ENCODE measurements at places on chromosomes 16 and 17.

- no peak for DNase-seq
These were observed 63.6 kb downstream of the TNFRSF13B start for GRCh38 chr17:16908273-16908672.

DNA sequence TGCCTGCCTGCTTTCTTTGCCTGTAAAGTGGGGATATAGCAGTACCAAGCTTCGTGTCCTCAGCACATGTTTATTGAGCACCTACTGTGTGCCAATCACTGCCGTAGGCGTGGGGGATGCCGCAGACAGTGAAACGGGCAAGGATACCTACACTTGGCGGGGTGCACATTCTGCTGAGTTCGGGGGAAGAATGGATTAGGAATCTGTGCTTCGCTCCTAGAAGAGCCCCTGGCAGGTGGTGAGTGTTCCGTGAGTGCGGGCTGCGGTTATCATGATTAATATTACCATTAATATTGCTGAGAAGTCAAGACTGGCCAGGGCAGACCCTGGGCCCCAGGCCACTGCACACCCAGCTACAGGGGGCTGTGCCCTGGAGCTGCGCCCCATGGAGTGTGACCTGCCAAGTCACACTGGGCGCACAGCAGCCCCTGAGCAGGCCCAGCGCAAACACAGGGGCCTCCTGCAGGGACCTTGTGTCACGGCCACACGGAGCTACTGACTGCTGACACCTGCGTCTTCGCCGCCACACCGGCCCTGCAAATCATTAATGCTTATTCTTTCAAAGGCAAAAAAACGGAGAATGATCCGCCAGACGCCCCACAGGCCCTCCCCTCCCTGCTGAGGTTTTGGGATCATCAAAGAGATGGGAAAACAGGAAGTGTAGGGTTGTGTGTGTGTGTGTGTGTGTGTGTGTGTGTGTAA is 213.4 kb upstream of the GSE1 start:
- no peak for DNase-seq

DNA sequence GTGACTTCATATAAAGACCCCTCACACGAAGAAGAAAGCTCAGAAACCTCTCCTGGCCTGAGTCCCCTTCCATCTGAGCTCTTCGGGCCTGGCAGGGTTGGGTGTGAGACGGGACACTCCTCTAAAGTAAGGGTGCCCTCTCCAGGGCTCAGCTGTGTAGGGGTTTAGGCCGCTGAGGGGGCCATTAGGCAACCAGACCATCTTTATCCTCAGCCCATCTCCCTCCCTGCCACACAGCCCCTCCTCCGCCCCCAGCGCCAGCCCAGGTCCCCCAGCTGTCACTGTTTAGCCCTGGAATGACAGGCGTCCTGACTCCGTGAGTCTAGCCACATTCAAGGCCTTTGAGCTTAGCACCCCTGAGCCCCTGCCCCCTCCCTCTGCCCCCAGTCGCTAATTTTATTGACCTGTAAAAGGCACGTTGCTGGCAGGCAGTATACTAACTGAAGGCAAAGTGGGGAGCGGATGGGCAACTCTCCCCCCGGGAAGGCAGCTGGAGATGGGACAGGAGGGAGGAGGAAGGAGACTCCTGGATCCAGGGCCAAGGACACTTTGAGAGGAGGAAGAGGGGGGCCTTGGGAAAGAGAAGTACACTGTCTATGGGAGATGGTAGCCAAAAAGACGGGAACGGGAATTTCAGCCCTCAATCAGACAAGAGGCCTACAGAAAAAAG is 592 bp upstream of the ZNF385C start:
- no peak for DNase-seq

- no peak for DNase-seq
These were observed 29.6 kb downstream of the GSG1L start for GRCh38 chr16:28033870-28034269.

- peak; percentile 80 for DNase-seq
These were observed 14.0 kb downstream of the UBALD2 start for GRCh38 chr17:76278952-76279741.

GRCh38 chr17:68207651-68208253 is 40.1 kb upstream of the AMZ2 start:
- DNase-seq: no peak

DNA sequence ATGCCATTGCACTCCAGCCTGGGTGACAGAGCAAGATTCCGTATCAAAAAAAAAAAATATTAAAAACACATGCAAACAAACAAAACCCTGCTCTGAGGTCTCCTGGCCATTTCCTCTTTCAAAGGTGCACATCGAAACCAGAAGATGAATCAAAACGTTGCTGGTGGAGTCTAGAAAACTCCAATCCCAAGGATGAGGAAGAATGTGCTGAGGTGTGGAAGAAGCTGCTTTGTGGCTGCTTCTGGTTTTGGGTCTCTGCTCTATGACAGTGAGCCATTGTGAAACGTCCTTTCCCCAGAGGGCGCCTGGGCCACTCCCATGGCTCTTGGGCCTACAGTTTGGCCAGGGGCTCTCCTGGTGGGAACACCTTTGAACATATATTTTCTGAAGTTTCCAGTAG is 112.6 kb downstream of the IRF8 start:
- DNase-seq: no peak

DNA sequence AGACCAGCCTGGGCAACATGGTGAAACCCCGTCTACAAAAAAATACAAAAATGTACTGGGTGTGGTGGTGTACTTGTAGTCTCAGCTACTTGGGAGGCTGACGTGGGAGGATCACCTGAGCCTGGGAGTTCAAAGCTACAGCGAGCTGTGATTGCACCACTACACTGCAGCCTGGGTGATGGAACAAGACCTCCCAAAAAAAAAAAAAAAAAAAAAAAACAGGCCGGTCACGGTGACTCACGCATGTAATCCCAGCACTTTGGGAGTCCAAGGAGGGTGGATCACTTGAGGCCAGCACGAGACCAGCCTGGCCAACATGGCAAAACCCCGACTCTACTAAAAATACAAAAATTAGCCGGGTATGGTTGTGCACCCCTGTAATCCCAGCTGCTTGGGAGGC is 12.7 kb upstream of the APPBP2 start:
- DNase-seq: no peak

- DNase-seq: no peak
These were observed 29.9 kb downstream of the BAIAP2 start for GRCh38 chr17:81064678-81065475.

GRCh38 chr16:50957056-50957455 is 194.0 kb downstream of the SALL1 start:
- DNase-seq: no peak

DNA sequence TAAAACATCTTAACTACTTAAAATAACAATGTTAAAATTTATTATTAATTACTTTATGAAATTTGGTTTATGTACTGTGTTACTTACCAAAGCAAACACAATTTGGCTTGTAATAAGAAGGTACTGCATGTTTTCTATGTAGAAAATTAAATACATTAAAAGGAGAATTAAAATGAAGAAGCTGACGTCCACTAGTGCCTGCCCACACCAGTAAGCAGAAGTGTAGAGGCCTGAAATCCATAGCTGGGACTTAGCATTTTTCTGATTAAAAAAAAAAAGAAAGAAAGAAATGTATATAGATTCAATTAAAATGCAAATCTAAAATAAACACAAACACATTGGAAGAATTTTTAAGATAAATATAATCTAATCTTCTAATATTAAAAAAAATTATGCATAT is 35.8 kb upstream of the ABCA9 start:
- no peak for DNase-seq

GRCh38 chr16:72847187-72848027 is 200.5 kb downstream of the ZFHX3 start:
- no peak for DNase-seq

DNA sequence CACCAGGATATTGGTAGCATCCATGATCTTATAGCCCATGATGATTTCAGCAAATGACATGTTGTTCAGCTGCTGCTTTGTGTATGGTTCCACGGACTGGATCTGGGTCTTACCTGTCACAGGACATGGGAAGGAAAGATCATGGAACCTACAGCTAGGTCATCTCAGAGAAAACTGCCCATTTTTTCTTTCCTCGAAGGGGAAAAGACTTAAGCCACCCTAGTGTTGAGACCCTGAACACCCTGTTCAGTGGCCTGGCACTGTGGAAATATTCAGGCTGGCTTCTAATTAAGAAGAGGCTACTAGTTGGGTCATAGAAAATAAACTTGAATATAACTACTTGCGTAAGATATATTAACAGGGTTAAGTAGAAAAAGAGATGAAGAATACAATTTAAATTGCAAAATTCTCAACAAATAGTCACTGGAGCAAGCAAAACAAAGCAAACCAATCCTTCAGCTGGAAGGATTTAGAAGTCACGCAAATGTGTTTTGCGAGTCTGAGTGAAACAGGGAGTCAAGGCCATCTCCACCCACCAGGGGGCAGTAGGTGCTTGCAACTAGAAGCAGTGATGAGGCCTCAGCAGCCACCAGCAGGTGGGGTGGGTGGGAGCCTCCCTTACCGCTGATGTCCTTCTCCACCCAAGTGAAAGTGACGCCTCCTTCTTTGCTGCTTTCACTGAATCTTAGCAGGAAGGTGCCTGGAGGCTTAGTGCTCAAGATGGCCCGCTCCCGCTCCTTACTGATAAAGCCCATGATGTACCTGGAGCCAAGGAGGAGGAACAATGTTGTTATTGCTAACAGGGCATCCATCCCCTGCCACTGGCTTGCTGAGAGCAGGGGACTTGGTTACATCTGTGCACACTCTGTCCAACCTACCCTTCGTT is 34.3 kb downstream of the STAT5A start:
- peak; percentile 90 for DNase-seq

DNA sequence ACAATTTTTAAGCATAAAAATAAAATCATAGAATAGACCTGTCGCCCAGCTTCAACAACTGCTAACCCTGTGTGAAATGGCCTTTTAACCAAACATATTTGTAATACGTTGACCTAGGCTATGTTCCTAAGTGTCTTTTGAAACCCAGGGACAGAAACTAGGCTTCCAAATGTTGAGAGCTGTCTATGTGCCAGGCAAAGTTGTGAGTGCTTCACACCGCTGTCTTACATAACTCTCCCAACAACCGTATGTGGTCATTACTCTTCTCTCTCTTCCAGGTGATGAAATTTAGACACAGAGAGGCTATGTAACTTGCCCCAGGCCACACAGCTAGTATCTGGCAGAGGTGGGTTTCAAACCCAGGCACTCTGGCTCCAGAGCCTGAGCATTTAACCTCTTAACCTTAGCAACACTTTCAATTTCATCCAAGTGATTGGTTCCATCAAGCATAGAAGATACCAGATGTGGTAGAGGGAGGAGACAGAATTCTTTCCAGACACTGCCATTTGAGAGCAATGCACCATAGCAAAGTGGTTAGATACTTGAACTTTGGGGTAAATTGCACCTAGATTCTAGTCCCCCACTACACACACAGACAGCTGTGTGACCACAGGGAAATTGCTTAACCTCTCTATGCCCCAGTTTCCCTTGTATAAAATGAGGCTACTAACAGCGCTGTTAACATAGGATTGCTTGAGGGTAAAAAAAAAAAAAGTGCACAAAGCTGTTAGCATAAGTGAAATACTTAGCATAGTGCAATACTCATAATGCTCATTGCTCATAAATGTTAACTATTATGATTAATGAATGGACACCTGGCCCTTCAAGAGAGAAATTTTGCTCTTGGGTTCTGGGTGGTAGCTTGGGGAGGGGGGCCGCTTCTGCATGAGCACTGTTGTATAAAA is 160.6 kb downstream of the IRX3 start:
- no peak for DNase-seq

GRCh38 chr16:19912455-19913339 is 28.0 kb upstream of the GPRC5B start:
- DNase-seq: no peak

DNA sequence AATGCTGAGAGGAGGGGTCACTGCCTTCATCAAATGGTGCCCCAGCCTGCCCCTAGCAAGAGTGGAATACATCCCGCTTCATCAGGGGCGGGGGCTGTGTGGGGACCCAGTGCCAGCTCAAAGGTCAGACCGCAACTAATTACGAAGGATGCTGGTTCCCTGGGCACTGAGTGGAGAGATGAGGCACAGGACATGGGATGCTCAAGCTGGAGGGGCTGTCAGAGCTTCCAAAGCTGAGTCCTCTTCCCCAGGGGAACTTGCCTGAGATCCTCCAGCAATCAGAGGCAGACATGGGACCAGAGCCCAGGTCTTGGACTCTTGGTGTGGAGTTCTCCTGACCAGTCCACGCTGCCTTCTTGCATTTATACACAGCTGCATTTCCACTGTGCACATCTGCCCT is 18.9 kb downstream of the UNC45B start:
- no peak for DNase-seq

DNA sequence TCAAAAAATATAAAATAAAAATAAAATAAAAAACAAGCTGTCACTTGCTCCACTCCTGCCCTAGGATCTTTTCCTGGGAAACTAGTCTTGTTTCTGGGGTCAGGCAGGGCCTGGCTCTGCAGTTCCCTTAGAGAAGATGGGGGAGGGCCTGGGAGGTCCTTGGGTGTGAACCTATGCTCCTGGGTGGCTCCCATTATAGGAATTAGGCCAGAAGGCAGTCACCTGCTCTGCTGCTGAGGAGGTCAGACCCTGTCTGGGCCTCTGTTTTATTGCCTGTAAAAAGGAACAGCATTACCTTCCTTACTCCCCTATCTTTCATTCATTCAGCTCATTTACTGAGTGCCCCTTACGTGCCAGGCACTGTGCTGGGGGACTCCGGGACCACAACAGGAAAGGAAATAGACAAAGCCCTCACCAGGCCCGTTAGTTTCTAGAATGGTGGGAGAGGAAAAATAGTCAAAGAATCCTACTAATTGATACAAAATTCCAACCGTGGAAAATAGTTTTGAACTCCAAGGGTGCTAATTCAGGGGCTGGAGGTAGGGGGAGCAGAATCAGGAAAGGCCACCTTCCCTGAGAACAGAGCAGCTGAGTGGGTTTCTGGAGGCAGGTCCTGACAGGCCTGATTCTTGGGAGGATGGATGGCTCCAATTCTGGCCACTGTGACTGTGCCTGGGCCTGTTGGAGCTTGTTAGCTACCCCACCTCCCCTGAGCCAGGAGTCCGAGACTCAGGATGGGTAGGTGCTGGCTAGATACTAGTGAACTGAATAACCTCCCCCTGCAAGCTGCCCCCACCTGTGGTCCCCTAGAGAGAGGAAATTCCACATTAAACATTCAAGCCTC is 1.3 kb upstream of the SLC46A1 start:
- no peak for DNase-seq

DNA sequence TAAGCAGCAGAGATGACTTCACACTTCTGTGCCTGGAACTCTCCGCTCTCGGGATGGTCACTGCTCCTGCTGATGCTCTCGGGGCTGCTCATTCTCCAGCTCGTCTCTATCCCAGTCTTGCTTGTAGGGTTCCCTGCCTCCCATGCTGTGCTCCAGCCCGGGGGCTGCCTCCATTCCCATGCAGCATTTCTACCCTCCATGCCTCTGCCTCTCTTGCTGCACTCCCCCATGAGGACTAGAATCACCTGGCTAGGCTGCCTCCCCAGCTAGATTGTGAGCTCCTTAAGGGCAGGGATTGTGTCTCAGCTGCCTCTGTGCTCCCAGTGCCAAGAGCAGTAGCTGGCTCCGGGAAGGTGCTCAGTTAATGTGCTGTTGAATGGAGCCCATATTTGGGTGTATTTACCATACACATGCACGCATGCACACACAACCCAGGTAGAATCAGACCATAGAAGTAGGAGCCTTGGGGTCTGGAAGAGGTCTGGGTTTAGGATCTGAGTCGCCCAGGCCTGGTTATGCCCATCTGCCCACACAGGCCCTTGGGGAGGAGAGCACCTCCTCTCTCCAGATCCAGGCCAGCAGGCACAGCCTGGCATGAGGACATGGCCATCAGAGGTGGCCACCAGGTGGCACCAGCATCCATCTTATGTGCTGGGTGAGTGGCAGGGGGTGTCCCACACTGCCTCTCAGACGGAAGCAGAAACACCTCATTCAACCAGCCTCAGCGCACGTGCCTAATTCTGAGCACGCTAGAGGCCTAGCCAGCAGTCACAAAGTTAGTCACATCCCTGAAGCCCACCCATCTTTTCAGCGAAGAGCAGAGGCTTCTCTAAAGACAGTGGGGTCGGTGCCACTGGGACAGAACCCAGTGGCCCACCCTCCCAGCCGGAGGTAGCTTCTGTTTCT is 9.3 kb downstream of the GIT1 start:
- peak; percentile 88 for DNase-seq

Measured in naive B cell (primary cell).